Fibroblast of skin of back (primary cell): ENCODE measurements at places on chromosomes 4 and X.

GRCh38 chr4:153117554-153117953 is 86.7 kb upstream of the TRIM2 start:
- no peak for DNase-seq

DNA sequence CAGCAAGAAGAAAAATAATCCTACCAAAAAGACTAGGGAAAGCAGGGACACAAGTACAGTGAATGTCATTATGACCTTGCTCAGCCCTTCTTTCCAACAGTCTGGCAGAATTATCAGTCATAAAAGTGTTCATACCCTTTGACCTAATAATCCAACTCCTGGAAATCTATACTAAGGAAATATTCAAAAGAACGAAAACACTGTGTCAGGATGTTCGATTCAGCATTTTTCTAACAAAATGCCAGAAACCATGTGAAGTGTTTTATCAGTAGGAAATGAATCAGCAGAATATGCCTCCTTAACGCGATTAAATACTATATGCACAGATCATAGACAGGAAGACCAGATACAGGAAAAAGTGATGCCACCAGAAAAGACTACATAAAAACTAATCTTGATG is 16.2 kb upstream of the S100G start:
- peak; percentile 62 for DNase-seq

DNA sequence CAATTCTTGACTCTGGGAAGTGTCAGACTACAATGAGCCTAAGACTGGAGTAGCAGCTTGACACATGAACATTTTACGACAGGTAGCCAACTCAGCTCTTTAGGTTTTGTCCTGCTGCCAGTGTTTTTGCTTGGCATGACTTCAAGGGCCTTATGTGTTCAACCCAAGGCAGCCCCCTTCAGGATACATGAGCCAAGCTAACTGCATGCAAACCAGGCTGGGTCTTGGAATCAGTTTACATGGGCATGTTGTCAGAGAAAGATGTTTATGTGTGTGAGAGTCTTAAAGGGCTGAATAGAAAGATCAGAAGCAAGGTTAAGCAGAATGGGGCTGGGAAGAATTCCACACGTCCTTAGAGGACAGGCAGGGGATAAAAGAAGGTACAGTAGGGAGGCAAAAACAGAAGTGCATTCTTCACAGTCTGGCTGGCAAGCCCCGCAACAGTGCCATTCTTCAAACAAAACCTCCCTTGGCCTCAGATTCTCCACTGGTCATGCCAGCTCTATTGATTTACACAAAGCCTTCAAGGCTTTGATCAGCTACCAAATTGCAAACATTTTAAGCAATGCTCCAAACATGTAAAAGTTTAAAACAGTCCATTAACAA is 97.3 kb downstream of the NKX6-1 start:
- DNase-seq = no peak

- DNase-seq = no peak
Measured at GRCh38 chrX:120477453-120477852, 8.4 kb upstream of the LAMP2 start.

DNA sequence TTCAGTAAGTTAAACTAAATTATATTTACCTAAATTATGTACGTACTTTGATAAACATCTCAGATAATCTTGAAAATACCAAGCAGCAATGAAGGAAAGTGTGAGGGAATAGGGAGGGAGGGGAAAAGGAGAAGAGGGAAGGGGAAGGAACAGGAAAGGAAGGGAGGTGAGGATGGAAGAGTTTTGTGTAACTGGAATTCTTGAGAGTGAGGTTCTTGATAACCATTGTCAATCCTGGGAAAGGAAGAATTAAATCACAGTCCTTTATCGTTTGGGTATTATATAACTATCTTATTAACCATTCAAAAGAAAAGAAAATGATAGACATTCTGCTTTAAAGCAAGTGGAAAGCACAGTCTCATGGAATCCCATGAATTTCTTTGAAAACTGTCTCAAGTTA is 795.0 kb downstream of the CCSER1 start:
- DNase-seq = no peak
